T-helper 1 cell (primary cell): ENCODE measurements at places on chromosomes 2 and 18.

GRCh38 chr18:3069671-3070433 is 56.9 kb upstream of the LPIN2 start:
- no peak for DNase-seq

- no peak for DNase-seq
These were observed 72.3 kb downstream of the CMPK2 start for GRCh38 chr2:6793371-6793770.

GRCh38 chr2:9071584-9072124 is 68.2 kb upstream of the MBOAT2 start:
- DNase-seq, result no peak

GRCh38 chr18:4639628-4640310 is 184.7 kb upstream of the DLGAP1 start:
- DNase-seq, result no peak

GRCh38 chr18:66951750-66952149 is 347.9 kb upstream of the CDH19 start:
- no peak for DNase-seq

GRCh38 chr2:46978723-46979122 is 63.1 kb upstream of the MCFD2 start:
- DNase-seq, result no peak

DNA sequence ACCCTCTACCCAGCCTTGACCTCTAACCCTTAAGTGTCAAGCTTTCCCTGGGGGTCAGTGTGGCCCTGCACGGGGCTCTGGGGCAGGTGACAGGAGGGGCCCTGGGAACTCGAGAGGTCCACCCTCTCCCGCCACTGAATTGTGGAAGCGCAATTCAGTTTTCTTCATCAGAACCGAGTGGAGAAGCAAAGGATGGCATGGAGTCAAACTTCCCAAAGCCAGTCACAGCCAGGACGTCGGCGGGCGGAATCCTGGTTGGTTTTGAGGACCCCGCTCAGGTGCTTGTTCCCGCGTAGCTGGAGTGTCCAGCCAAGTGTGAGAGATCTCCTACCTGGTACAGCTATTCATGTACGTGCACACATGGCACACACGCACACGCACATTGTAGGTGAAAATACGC is 62.0 kb downstream of the MBP start:
- DNase-seq, result no peak

- no peak for DNase-seq
These were observed 110.0 kb downstream of the HDAC4 start for GRCh38 chr2:239290618-239291474.

- no peak for DNase-seq
These were observed 246.3 kb upstream of the RASGRP3 start for GRCh38 chr2:33230195-33230594.

DNA sequence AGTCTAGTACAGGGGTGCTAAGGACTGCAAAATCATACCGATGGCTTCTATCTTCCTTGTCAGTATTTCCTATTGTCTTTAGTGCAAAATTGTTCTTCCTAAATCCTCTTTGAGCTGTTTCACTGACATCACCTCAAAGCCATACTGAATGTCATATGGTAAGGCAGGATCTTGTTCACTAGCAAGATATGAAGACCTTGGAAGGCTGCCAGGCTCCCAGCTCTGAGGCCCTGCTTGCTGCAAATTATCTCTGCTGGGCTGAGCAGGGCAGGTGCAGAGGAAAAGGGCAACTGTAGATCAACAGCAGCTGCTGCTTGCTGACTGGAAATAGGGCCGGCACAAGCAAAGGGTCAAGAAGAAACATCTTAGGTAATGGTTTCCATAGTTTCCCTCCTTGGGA is 58.2 kb downstream of the PMAIP1 start:
- DNase-seq, result no peak

- no peak for DNase-seq
These were observed 195.3 kb downstream of the SMAD2 start for GRCh38 chr18:47735041-47735702.

DNA sequence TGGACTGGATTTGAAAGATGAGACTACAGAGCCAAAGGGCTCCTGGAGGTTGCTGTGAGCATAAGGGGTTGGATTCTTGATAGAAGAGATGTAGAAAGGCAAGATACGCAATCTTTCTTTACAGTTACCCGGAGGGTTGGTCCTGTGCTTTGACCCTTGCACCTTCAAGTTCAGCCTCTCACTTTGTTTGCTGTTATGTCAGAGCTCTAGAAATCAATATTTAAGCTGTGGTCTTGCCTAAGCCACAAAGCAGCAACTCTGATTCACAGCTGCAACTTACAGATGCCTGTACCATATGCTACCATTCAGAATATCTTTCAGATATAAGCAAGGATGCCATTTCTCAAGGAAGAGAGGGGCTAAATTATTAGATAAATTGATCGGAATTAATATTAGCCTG is 943.1 kb upstream of the LRRTM1 start:
- no peak for DNase-seq

DNA sequence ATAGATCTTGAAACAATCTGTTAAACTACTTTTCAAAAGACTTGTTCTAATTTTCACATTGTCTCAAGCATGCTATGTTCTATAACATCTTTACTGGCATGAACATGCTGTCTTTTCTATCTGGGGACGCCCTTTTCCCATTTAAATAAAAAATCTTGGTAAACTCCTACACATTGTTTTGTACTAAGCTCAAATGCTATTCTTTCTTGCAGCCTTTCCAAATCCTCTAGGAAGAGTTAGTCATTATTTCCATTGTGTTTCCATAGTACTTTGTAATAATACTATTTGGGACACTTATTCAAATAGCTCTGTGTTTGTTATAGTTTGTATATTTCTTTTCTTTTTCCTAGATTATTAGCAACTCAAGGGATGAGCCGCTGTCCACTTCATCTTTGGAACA is 828.6 kb upstream of the FSHR start:
- DNase-seq, result no peak

GRCh38 chr2:152334701-152335015 is 316 bp upstream of the FMNL2 start:
- no peak for DNase-seq

DNA sequence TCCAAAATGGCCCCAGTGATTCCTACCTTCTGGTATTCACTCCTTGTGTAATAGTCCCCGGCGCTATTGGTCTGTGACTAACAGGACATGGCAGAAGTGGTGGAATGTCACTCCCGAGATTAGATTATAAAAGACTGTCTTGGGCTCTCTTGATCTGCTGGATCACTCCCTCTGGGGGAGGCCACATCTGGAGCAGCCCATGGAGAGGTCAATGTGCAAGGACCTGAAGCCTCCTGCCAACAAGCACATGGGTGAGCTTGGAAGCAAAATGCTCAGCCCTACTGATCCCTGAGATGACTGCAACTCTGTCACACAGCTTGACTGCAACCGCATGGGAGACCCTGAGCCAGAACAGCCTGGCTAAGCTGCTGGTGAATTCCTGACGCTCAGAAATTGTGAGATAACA is 94.3 kb upstream of the GLI2 start:
- no peak for DNase-seq

DNA sequence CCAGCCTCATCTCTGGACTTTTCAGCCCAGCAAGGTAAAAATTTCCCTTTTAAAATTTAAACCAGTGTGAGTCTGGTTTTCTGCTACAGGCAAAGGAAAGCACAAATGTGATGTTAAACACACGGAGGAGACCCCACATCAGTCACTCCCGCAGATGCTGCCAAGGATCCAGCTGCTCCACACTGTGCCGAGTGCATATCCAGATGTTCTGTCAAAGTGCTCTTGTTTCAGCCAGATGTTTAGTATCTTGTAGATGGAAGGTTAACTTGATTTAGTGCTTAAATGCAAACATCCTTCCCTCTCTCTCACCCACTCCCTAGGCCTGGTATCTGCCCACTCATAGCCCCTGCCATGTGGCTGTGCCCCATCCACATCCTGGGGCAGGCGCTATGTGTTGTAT is 15.8 kb upstream of the ATOH8 start:
- no peak for DNase-seq

DNA sequence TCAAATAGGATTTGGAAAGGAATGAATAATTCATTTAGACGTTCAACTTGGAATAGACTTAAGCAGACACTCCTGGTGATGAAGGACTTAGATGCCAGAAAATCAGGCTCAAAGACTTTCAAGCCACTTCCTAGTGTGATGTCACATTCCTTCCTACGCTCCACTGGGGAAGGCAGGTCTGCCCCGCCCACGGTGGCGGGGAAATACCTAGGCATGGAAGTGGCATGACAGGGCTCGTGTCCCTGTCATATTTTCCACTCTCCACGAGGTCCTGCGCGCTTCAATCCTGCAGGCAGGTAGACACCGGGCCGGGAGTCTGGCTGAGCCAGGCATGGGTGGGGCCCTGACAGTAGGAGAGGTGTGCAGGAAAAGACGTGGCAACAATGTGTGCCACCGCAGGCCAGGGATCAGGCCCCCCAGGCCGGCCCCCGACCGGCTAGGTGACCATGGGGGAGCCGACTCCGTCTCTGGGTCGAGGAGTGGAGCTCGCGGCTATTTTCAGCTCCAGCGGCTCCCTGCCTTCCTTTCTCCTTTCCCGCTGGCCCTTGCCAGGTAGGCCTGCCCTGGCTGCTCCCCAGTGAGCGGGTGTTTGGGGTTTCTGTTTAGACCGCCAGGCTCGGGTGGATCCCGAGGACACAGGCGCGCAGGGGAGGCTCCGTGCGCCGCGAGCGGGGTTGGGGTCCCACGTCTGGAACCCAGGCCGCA is at the start of gene IL1RL2:
IL1RL2 (plus strand) TSS at position 233 of the 705 bp plus-strand sequence. CDS start 845 bp downstream, outside the sequence.
- DNase-seq, result no peak

- DNase-seq, result no peak
These were observed 42.1 kb upstream of the EHBP1 start for GRCh38 chr2:62663411-62663810.
